ENCODE measurements at places on chromosomes 2 and 18. TPM values are rescaled to one million over a fixed set of nuclear protein-coding genes. Genes with fewer than 3 reads are reported as not detected.

TDRD15 gene
- not detected for total RNA-seq

BCS1L gene
- 32.3 TPM for total RNA-seq

SFTPB gene
- total RNA-seq = not detected

CDH7 gene
- total RNA-seq = not detected

Measured in smooth muscle cell of trachea (primary cell).